ENCODE measurements at places on chromosomes 5 and 9.

DNA sequence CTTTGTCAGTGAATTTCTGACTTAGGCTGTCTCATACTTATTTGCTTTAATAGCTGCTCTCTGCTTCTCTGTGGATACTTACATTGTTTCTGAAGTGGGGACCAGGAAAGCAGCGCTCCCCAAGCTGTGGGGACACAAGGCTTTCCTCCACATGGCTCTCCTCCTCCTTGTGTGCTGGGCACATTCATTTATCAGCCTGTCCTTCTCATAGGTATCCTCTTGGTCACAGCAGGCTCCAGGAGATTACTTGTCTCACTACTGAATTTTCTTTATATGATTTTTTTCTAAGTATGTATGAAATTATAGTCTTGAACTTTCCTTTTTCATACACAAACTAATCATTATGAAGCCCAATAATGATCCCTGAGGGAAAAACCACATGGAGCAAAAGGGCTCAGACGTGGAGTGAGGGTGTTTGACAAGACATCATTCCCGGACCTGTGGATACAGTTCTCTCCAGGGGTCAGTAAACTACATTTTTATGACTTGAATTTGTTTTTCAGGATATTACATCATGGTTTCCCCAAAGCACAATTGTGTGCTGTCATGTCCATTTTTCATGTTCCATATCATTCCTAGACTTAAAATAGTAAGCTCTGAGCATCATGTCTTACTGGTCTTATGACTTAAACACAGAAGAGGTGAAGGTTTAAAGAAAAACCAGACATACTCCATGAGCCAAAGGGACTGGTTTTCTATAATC lies 234.5 kb downstream of the PCSK1 start:
- DNase-seq = no peak

GRCh38 chr5:3904584-3904983 lies 309.0 kb downstream of the IRX1 start:
- no peak for DNase-seq

DNA sequence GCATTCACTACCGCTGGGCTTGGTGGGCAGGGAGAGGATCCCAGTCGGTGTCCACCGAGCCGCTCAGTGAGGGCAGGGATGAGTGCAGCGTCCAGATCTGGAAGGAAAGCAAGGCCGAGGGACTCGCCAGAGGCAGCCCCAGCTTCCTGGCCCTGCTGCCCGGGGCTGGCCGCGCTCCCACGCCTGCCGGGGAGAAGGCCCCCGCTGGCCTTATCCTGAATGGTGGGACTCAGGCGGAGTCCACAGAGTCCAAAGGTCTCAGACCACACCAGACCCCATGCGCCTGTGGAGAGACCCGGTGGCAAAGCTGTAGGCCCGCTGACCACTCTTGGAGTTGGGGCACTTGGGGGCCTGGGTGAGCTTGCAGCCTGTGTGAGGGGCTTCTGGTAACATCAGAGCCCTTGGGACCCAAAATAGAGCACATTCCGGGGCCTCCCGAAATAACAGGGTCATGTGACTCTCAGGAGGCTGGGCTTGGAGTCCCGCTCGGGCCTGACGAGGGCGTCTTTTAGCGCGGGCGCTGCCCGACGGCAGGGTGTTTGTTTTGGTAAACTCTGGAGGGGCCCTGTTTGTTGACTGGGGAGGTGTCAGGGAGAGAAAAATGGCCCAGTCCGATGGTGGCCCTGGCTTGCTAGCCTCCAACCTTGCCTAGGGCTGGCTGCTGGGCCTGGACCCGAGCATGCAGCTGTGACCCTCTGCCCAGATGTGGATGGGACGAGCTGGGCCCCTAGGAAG lies 2.8 kb downstream of the RXRA start:
- DNase-seq = no peak

GRCh38 chr9:137396227-137396626 lies 26.7 kb downstream of the EXD3 start:
- DNase-seq = no peak
